Neural progenitor cell (in vitro differentiated cells): ENCODE measurements at places on chromosomes 13 and 19. TPM values are rescaled to one million over a fixed set of nuclear protein-coding genes. Genes with fewer than 3 reads are reported as not detected.

TPTE2 gene
- 0.06 and 0.17 TPM in 2 replicates for total RNA-seq

KASH5 gene
- 0.59 TPM in 1 of 2 replicates, not detected in the other for total RNA-seq

IGFL2 gene
- not detected in 2 replicates for total RNA-seq

PLK5 gene
- 0.81 TPM in 1 of 2 replicates, not detected in the other for total RNA-seq

SLITRK6 gene
- total RNA-seq, result 0.59 and 0.75 TPM in 2 replicates

CYP2A7 gene
- not detected in 2 replicates for total RNA-seq

LRRC4B gene
- 12.0 and 54.6 TPM in 2 replicates for total RNA-seq

DAND5 gene
- 0.06 and 0.07 TPM in 2 replicates for total RNA-seq

PABPC3 gene
- total RNA-seq, result 0.17 TPM in 1 of 2 replicates, not detected in the other

CASP14 gene
- not detected in 2 replicates for total RNA-seq

CEP89 gene
- total RNA-seq, result 22.0 and 26.1 TPM in 2 replicates

OR7G1 gene
- not detected in 2 replicates for total RNA-seq

EFNB2 gene
- 88.7 and 101 TPM in 2 replicates for total RNA-seq

TEX26 gene
- total RNA-seq, result not detected in 2 replicates

ICAM3 gene
- total RNA-seq, result 1.3 and 3.5 TPM in 2 replicates

CNN1 gene
- 7.0 and 7.2 TPM in 2 replicates for total RNA-seq

GYS1 gene
- 17.7 and 38.7 TPM in 2 replicates for total RNA-seq

PRDX2 gene
- total RNA-seq, result 463 and 727 TPM in 2 replicates

NLRP7 gene
- 0.09 TPM in 1 of 2 replicates, not detected in the other for total RNA-seq

ZNF600 gene
- 2.7 and 3.5 TPM in 2 replicates for total RNA-seq

GNG8 gene
- not detected in 2 replicates for total RNA-seq

LAIR1 gene
- total RNA-seq, result not detected in 2 replicates

THSD1 gene
- total RNA-seq, result 0.45 and 0.74 TPM in 2 replicates

NLRP5 gene
- not detected in 2 replicates for total RNA-seq

DMAC2 gene
- 39.8 and 89.4 TPM in 2 replicates for total RNA-seq

INSR gene
- total RNA-seq, result 20.8 and 23.0 TPM in 2 replicates

KCNK6 gene
- total RNA-seq, result 0.92 and 2.5 TPM in 2 replicates

COL5A3 gene
- 0.15 TPM in 1 of 2 replicates, not detected in the other for total RNA-seq

ZNF274 gene
- 39.3 and 43.0 TPM in 2 replicates for total RNA-seq

FFAR2 gene
- not detected in 2 replicates for total RNA-seq

POP4 gene
- total RNA-seq, result 41.0 and 77.8 TPM in 2 replicates

ZNF98 gene
- total RNA-seq, result not detected in 2 replicates

ZNF534 gene
- 0.43 and 0.62 TPM in 2 replicates for total RNA-seq

KMT5C gene
- total RNA-seq, result 21.1 and 73.7 TPM in 2 replicates

COL4A1 gene
- total RNA-seq, result 105 and 120 TPM in 2 replicates

VSTM2B gene
- total RNA-seq, result 0.59 TPM in 1 of 2 replicates, not detected in the other

ZNF878 gene
- total RNA-seq, result 2.6 and 3.0 TPM in 2 replicates

ALOX5AP gene
- not detected in 2 replicates for total RNA-seq

SIAH3 gene
- not detected in 2 replicates for total RNA-seq

MCEMP1 gene
- total RNA-seq, result not detected in 2 replicates

SCN1B gene
- total RNA-seq, result 2.2 and 3.9 TPM in 2 replicates

PRKCG gene
- 0.51 and 3.3 TPM in 2 replicates for total RNA-seq

ZNF541 gene
- total RNA-seq, result not detected in 2 replicates

SRRM5 gene
- 0.25 TPM in 1 of 2 replicates, not detected in the other for total RNA-seq

C5AR2 gene
- not detected in 2 replicates for total RNA-seq

ZNF556 gene
- 0.25 TPM in 1 of 2 replicates, not detected in the other for total RNA-seq
